ENCODE measurements at places on chromosomes 2 and 18.

DNA sequence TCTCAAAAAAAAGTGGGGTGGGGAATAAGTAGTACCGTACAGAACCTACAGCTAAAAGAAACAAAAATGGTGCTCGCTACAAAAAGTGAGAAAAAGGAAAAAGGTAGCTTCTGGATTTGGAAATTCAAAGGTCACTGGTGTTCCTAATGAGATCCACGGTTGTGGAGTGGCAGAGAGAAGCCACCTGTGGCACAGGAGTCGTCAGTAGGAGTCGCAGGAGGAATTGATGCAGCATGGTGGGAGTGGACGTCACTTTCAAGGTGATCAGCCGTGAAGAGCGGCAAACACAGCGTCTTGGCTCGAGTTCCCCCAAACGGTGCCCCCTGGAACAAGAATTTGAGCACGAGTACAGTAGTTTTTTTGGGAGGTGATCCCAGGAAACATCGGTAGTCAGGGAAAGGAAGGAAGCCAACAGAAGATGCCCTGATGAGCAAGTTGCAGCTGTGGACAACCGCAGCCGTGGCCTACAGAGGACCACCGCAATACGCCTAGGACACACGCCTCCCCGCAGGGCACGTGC is 1.4 kb upstream of the TTL start:
- DNase-seq = no peak

- peak; percentile 93 for DNase-seq
Measured at GRCh38 chr2:46179037-46179621, 118.1 kb upstream of the EPAS1 start.

DNA sequence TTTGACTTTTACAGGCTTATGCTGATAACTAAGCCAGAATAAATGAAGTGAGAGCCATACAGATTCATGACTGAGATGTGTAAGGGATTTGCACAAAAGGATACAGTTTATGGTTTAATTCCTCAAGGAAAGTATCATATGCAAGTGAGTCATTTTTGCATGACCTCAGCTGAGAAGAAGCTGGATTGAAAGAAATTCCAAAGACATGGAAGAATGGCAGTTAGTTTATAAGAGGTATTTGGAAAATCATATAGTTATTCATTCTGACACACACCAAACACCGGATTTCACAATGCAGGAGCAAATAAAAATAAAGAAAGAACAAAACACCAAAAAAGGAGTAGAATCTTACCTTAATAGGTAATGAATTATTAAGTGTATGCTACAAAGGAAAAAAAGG is 83.2 kb upstream of the RND3 start:
- peak; percentile 75 for DNase-seq

GRCh38 chr2:48434101-48434500 is 95.9 kb upstream of the STON1 start:
- DNase-seq = no peak

DNA sequence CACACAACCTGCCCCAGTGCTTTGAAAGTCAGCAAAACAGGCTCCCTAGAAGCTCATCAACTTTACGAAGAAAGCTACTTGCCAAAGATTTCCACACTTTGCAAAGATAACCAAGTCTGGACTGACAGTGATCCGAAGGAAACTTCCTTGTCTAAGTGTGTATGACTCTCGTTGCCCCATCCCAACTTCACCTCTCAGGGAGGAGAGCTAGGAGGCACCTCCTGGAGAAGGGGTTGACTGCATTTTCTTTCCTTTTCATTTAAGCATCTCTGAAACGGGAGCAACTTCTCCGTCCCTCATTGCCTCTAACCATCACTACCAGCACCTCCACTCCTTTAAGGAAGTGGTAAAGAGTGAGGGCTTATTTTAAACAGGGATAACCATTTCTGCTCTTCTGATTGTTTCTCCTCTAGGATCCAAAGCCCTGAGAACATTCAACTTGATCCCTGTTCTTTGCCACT is 7.0 kb downstream of the ZEB2 start:
- peak; percentile 37 for DNase-seq

GRCh38 chr2:30871980-30872789 is 64.9 kb upstream of the CAPN13 start:
- no peak for DNase-seq

GRCh38 chr2:82994151-82994550 is 1464.9 kb downstream of the SUCLG1 start:
- no peak for DNase-seq

DNA sequence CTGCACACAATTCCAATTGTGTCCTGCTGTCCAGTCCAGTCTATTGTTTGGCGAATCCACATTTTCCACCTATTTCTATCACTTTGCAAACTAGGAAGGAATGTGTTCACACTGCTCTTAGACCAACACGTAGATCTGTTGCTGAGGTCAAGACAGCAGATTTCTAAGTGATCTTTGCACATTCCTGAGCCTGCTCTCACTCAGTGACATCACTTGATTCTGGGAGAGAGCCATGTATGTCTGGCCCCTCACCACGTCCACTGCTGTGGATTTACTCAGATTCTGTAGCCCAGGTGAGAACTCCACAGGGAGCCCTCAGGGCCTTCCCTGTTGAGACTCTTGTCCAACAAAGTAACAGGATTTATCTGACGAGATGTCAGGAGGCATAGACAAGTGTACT is 317.2 kb downstream of the TSN start:
- peak; percentile 1 for DNase-seq

DNA sequence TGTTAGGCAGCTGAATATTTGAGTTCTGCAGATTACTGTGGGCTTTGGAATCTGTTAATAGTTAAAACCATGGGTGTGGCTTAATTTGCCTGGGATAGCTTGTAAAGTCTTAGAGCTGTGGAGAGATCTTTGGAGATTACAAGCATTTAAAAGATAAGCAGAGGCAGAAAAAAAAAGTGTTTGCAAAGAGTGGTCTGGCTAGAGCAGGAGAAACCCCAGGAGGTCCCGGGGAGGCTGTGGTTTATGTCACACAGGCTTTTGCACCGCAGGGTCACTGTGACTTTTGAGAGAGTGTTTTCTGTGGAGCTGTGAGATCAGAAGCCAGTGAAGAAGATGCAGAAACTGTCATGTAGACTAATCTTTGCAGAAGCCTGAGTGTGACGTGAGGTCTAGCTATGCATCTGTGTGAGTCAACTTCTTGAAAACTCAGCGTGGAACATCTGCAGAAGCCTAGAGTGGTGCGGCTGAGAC is 49.0 kb downstream of the SETBP1 start:
- peak; percentile 86 for DNase-seq

DNA sequence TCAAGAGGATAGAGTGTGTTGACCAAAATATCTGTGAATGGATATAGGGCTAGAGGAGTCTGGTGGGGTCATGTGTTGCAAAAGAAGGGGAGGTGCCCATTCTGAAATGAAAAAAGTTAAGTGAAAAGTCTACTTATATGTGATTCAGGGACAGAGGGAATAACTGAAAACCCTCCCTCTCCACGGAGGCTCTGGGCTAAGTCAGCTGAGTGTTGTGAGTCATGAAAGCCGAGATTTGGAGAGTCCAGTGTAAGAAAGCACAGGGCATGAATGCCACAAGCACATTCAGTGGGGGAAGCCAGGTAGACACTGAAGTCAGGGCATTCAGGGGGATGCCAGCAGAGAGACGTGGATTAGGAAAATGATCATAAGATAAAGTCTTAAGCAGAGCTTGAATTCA is 871.9 kb downstream of the TSN start:
- no peak for DNase-seq

DNA sequence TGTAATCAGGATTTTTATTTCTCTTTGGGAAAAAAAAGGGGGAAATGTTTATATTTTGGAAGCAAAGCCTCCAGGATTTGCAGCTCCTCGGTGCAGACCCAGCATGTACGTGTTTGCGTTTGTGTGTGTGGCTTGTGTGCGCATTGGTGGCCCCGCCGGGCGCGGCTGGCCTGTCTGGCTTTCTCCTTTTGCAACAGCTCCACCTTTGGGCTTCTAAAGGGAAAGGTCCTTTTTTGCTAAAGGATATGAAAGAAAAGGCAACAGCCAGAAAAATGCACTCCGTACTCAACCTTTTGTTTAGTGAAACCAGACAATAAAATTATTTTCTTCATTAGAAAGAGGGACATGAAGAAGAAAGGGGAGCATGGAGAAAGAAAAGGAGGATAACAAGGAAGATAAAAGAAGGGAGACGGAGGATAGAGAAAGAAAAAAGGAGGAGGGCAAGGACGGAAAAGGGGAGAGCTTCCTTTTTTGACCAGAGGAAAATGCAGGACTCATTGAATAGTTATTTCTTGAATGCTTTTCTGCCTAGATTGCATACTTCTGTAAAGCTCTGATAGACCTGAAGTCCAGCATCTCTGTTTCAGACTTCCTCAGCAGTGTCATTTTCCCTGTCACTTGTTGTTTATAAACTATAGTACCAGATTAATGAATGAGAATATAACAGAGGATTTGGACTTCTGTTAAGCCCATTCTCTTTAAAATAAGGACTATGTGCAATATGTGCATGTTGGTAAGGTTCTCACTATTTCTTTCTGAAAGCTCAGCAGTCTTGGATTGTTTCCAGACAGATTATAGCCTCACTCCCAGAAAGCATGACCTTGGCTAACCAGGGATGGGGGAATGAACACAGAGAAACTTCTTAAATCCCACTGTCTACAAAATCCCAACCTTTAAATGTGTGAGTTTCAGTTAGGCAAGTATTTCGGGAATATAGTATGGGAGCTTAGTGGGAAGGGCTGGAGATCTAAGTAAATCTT is 563.1 kb upstream of the PIK3C3 start:
- peak; percentile 75 for DNase-seq

- peak; percentile 66 for DNase-seq
Measured at GRCh38 chr18:49277395-49278036, 182.9 kb downstream of the DYM start.

DNA sequence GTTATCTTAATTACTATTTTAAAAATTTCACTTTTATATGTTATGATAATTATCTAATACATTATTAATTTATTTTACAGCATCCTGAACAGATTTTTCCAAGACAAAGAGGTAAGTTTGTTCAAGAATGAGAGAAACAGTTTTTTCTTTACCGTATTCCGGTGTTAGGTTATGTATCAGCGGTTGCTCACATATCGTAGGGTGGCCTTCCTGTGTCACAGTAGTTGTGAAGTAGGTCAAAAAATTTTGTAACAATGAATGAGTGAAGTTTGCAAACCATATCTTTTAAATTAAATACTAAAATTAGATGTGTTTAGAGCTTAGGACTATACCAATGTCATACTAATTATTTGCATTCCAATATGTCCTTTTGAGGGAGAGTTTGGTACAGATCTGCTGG is 33.5 kb downstream of the MRPS9 start:
- DNase-seq = no peak

- peak; percentile 48 for DNase-seq
Measured at GRCh38 chr2:74576863-74577229, 22.3 kb downstream of the DOK1 start.

GRCh38 chr18:21134895-21135294 is 23.3 kb upstream of the ROCK1 start:
- DNase-seq = no peak
